ENCODE measurements at places on chromosomes 2 and 18. TPM values are rescaled to one million over a fixed set of nuclear protein-coding genes. Genes with fewer than 3 reads are reported as not detected.

Gene FASTKD1
- 15.9 TPM for total RNA-seq

Gene IKZF2
- total RNA-seq, result 2.9 TPM

Gene PLGLB1
- total RNA-seq, result 1.3 TPM

Gene DPP10
- not detected for total RNA-seq

Gene C2orf78
- not detected for total RNA-seq

Gene KATNAL2
- total RNA-seq, result 0.98 TPM

Gene FSHR
- not detected for total RNA-seq

Gene PIGN
- total RNA-seq, result 31.0 TPM

Gene PTH2R
- total RNA-seq, result not detected

Gene UGT1A4
- total RNA-seq, result not detected

Gene FAM110C
- total RNA-seq, result under 0.01 TPM

Gene CHRNG
- total RNA-seq, result not detected

Gene GGCX
- total RNA-seq, result 43.5 TPM

Gene FAM237A
- not detected for total RNA-seq

Gene NETO1
- total RNA-seq, result not detected

Gene MAPRE3
- 1.5 TPM for total RNA-seq

All from vein endothelial cell (primary cell).